ENCODE measurements at places on chromosomes 13 and 19.

GRCh38 chr19:38321646-38322196 lies 2.1 kb downstream of the KCNK6 start:
- no peak for DNase-seq

- no peak for DNase-seq
These were observed 155.1 kb downstream of the GGACT start for GRCh38 chr13:100433475-100433874.

GRCh38 chr13:107767119-107767518 lies 448.2 kb downstream of the LIG4 start:
- no peak for DNase-seq

DNA sequence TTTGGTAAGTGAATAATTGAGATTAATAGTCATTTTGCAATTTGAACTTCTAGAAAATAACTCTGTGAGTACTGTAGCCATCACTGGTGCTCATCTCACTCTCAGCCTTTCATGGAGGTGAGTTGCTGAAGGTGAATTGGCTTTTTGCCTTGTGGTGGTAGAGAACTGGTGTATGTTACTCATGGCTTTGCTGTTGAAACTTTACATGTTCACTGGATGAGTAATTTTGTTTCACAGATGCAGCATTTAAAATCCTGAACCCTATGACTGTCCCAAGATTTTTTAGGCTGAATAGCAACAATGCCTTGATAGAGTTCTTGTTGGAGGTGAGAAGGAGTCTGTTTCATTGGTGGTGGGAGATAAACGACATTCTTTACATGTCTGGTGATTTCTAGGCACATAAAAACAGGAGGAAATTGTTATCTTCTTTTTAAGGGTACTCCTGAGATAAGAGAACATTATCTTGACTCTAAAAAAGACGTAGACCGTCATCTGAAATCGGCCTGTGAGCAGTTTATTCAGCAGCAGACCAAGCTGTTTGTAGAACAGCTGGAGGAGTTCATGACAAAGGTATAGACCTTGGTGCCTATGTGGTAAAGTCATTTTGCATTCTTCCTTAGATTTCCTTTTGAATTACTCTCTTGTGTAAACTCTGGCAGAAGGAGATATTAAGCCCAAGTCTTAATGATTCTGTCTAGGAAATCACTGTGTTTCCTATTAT lies 53.9 kb downstream of the COG3 start:
- no peak for DNase-seq

GRCh38 chr19:48455908-48456562 lies 661 bp downstream of the KCNJ14 start:
- no peak for DNase-seq

DNA sequence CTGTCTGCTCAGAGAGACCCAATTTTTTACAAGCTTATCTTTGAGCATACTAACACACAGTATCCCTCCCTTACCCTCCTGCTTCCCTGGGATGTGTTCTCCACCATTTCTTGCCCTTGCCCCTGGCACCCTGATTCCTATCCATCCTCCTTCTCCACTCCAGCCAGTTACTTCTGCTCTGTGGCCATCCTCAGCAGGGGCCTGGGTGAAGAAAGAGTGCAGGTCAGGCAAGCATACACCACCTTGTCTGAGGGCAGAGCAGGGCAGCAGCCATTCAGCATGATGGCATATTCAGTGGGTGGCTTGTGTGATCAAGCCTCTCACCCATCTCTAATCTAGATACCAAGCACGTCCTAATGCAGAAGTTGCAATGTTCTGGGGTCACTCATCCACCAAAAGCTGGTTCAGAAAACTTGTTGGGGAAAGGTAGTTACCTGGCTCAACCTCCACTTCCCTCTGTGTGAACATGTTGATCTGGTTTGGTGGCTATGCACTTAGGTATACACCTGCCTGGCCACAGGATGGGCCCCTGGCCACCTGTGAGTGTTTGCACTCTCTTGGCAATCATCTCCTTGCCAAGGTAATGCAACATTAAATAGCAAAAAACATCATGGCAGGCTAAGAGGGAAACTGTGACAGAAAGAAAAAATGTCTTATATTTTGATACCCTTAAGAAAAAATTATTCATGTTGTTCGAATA lies 900.3 kb upstream of the MIR17HG start:
- no peak for DNase-seq

- no peak for DNase-seq
These were observed at the start of gene CYP4F3 for GRCh38 chr19:15640294-15640903. Gene CYP4F3 (plus strand): TSS chr19:15640897. CDS start chr19:15641416, 519 bp downstream.

DNA sequence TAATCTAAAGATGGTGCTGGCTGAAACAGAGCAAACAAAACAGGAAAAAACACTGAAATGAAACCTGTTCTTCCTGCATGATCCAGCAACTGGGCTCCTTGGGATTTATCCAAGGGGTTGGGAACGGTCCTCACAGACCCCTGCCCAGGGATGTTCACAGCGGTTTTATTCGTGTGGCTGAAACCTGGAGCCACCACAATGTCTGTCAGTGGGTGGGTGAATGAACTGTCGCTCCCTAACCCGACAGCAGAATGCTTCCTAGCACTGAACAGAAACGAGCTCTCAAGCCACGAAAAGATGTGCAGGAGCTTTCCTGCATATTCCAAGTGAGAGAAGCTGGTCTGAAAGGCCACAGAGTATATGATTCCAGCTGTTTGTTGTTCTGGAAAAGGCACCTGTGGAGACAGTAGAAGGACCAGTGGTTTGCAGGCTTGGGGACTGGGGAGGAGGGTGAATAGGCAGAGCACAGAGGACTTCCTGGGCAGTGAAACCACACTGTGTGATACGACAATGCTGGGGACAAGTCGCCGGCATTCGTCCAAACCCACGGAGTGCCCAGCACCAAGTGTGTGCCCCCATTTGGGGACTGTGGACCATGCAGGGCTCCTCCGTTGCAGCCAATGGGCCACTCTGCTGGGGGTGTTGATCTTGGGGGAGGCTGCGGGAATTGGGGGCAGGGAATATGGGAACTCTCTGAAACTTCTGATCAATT lies 73.9 kb downstream of the TEX29 start:
- DNase-seq = no peak

GRCh38 chr19:10681658-10682057 lies 19.6 kb upstream of the QTRT1 start:
- no peak for DNase-seq

DNA sequence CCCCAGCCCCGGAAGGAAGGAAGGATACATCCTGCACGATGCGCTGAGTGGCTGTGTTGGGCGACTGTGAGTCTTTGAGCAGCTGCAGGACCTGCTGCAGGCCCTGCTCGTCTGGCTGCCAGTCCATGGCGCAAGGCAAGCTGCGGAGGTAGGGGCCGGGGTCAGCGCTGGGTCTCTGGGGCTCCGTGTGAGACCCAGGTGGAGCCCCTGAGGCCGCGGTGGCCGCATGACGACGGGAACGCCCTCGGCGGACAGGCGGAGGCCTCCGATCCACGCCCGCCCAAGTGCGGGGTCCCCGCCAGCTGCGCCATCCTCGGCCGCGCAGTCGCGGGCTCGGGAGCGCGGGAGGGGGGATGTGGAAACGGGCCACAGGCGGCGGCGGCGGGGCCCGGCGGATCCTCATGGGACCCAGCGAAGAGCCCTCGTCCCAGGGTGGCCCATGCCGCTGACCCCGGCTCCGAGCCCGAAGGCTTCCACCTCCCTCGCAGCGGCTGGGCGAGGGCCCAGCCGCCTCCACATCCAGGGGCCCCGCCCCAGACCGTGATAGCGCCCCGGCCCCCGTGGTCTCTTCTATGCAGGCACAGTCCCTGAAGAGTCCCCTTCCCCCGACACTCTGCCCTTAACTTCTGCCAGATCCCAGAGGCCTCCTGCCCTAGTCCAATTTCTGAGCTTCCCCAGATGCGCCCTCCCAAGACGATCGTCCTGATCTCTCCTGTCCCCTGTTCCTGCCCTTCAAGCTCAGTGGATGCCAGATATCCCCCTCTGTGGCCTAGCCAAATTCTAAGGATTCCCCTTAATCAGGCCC lies 2.7 kb downstream of the TNPO2 start:
- no peak for DNase-seq

DNA sequence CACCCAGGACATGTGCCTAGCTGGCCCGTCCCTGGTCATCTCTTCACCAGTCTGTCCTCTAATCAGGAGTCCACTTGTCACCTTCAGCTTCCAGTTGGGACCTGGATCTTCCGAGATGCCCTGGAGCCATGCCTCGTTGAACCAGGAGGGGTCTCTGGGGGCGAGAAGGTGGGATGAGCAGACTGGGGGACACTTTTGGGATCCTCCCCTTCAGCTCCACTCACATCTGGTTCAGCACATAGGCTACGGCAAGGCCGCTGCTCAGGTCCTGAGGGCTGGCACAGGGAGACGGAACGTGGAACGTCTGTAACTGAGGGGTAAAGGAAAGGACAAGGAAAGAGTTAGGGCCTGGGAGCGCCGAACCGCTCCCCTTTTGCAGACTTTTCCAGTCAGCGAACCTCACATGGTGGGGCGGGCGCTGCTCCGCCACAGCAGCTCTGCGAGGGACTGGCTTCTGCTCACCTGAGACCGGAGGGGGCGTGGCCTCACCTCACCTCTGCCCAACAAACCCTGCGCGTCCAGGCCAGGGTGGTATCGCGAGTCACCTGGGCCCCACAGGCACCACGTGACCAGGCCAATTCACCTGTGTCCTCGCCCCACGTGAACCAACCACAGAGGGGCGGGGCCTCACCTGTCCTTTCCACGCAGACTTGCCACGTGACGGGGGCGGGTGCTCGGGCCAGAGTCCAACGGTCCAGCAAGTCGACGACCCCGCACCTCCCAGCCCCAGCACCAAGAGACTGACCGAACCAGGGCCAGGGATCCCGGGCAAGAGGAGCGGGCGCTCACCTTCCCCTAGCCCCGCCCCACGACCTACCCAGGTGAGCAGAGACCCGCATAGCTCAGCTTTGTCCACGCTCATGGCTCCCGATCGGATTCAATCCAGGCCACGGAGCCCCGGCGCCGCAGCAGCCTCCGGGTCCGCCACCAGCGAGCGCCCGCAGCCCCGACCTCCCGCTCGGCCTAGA lies at the start of gene HOOK2:
HOOK2 (minus strand) TSS at position 965 of the 968 bp plus-strand sequence; CDS start at position 862, 103 bp downstream.
- DNase-seq = no peak

- DNase-seq = no peak
These were observed 450.4 kb downstream of the FGF9 start for GRCh38 chr13:22121146-22121739.

DNA sequence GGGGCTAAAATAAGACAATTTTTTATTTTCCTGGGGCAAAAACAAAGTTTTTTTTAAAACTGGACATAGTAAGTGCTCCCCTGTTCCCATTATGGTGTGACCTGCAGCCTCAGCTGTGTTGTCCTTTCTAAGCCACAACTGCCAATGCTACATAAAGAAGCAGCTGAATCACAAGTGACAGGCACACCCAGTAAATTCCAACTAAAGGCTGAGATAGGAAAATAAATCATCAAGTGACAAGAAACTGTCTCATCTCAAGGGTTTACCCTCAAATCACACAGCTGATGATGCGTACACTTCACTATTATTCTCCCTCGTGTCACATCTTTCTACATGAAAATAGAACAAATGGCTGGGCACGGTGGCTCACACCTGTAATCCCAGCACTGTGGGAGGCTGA lies 28.7 kb downstream of the STK24 start:
- no peak for DNase-seq

GRCh38 chr13:85508683-85509329 lies 290.4 kb downstream of the SLITRK6 start:
- DNase-seq = no peak

GRCh38 chr19:43468354-43469159 lies 3.1 kb upstream of the LYPD3 start:
- no peak for DNase-seq

GRCh38 chr13:95624020-95624419 lies 20.5 kb downstream of the DZIP1 start:
- DNase-seq = peak; percentile 34

GRCh38 chr19:13579388-13580060 lies 73.2 kb upstream of the CACNA1A start:
- DNase-seq = no peak

GRCh38 chr19:53671663-53672062 lies 39.9 kb downstream of the DPRX start:
- no peak for DNase-seq

DNA sequence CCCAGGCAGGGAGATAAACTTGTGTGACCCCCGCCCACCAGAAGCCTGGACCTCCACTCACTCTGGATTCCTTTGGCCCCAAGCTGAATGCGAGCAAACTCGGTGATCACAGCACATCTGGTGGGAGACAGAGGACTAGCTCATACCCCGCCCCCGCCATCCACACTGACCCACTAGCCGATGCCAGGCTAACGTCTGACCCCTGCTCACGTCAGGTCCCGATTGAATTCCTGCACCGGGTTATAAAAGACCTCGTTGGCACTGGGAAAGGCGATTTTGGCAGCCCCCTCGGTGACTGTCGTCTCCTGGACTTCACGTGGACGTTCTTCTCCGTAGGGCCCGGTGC lies 631 bp downstream of the TRMT1 start:
- no peak for DNase-seq

DNA sequence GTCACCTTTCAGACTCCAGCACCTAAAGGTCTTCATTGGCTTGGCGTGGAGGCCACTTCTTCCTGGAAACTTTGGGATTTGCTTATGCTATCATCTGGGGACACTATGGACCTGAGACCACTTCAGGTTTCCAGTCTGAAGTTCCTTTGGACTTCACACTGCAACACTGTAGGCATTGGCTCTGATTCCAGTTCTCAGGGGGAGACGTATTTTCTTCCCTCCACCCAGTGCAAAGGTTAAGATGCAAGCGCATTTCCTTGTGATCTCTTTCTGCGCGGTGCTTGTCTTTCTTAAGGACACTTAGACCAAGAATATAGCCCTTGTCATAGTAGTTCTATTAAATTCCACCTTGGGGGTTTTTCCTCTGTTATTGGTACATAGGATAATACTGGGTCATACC lies 299.8 kb downstream of the TSHZ3 start:
- no peak for DNase-seq

DNA sequence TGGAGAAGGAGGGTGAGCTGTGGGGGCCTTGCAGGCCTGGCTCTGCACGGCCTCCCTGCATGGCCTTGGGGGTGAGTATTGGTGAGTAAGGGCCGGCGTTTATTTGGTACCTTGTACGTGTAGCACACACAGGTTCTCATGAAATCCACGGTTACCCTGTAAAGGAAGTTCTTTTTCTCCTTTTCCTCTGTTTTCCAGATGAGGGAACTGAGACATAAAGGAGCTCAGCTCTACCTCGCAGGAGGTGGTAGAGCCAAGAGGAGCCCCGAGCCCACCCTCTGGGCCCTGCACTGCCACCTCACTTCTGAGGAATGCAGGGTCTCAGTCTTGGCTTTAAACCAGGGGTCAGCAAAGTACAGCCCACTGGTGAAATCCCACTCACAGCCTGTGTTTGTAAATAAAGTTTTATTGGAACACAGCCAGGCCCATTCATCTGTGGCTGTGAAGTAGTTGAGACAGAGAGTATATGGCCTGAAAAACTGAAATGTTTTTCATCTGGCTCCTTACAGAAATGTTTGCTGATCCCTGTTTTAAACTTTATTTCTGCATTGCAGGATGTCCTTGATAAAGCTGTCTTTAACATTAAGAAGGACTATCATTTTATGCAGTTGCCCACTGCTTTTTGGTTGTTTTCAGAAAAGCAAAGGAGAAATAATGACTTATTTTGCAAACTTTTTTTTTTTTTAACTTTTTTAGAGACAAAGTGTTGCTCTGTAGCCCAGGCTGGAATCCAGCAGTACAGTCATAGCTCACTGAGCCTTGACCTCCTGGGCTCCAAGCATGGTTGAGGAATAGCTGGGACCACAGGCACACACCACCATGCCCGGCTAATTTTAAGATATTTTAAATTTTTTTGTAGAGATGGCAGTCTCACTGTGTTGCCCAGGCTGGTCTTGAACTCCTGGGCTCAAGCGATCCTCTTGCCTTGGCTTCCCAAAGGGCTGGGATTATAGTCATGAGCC lies 6.4 kb downstream of the EPN1 start:
- no peak for DNase-seq
